ENCODE measurements at places on chromosomes 1 and 21.

- DNase-seq, result no peak
Measured at GRCh38 chr1:30417701-30418046, 305.7 kb downstream of the MATN1 start.

DNA sequence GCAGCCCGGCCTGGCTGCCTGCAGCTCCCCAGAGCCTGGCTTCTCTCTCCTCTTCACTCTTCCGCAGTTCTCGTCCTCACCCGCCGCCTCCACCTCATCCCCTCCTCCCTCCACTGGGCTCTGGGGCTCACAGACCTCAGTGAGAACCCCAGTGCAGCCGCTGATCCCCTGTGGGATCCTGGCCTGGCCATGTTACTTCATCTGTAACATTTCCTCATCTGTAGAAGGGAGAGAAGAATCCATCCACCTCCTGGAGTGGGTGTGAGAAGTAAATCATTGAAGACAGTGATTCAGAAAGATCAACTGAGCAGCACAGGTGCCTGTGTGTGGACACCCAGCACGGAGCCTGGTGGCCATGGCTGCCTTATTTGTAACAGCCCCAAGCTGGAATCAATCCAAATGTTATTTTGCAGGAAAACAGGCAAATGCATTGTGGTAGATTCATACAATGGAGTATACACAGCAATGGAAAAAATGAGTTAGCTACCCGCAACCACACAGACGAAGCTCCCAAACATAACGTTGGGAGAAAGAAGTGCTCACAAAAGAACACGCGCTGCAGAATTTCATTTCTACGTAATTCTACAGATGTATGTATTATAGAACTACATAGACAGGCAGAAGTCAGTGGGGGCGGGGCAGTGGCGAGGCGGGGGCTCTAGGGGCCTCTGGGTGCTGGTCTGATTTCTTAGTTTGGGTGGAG is 8.7 kb downstream of the LAPTM5 start:
- DNase-seq, result no peak

GRCh38 chr1:171366085-171366484 is 52.1 kb downstream of the FMO4 start:
- DNase-seq, result no peak

DNA sequence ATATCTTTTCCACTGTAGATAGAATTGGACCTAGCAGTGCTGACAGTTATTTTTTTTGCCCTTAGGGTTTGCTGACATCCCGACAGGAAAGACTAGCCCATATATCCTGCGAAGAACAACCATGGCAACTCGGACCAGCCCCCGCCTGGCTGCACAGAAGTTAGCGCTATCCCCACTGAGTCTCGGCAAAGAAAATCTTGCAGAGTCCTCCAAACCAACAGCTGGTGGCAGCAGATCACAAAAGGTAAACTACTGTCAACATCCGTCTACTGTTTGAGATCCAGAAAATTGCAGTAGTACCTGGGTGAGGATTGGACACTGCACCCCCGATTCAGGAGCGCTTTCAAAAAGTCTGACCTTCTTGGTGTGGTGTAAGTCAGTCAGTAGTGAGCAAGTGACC is 55.8 kb downstream of the CENPF start:
- DNase-seq, result no peak

DNA sequence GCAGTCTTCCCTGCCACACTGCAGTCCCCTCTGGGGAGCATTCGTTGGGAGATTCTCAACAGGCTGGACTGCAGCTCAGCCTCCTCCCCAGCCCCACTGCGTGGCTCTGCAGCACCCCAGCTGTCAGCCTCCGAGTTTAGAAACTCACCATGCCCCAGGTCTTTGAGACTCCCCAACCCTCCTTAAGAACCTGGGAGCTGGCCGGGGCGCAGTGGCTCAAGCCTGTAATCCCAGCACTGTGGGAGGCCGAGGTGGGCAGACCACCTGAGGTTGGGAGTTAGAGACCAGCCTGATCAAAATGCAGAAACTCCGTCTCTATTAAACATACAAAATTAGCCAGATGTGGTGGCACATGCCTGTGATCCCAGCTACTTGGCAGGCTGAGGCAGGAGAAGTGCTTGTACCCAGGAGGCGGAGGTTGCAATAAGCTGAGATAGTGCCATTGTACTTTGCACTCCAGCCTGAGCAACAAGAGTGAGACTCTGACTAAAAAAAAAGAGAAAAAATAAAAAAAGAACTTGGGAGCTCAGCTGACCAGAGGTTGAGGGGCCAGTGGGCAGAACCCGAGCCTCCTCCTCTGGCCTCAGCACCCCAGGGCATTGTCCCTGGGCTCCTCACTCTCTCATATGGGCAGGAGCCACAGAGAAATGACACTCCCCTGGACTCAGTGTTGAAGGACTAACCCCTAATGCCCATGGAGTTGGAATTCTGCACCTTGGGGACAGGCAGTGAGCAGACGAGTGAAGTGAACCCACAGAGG is 5.6 kb downstream of the OLIG2 start:
- DNase-seq, result no peak

DNA sequence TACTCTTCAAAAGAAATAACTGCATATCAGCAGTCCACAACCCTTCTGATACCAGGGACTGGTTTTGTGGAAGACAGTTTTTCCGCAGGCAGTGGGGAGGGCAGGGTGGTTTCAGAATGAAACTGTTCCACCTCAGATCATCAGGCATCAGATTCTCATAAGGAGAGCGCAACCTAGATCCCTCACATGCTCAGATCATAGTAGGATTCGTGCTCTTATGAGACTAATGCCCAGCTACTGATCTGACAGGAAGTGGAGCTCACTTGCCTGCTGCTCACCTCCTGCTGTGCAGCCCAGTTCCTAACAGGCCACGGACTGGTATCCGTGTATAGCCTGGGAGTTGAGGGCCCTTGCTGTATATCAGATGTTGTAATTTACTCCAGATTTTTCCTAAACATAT is 11.5 kb downstream of the RO60 start:
- no peak for DNase-seq

- no peak for DNase-seq
Measured at GRCh38 chr1:154502744-154503115, 518 bp upstream of the SHE start.

GRCh38 chr1:37041483-37041882 is 7.2 kb upstream of the GRIK3 start:
- DNase-seq, result no peak

DNA sequence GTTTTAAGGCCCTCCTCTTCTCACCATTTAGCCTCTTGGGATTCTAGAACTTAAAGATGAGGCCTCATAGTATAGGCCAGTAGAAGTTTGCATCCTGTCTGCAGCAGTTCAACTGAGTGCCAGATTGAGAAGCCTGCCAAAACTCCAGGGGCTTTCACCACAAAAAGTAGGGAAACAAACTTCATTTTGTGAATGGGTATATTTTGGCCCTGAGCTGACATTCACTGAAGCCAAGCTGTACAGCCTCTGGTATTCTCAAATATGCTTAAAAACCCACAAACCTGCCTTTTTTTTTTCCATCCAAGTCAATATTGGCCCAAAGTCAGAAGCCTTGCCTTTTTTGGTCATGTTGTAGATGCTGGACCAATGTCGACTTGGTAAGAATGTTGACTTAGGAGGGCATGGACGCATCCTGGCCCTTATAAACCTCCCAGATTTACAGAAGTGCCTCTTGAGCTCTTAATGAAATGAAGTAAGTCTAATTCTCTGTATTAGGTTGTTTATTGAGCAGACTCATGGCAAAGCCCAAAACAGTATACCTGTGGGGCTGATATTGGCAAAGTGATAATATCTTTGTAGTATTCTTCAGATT is 337.5 kb downstream of the CHRM3 start:
- DNase-seq, result no peak

GRCh38 chr1:185215911-185216310 is 58.9 kb downstream of the SWT1 start:
- no peak for DNase-seq

- DNase-seq, result no peak
Measured at GRCh38 chr1:119748040-119748439, 20.7 kb downstream of the HMGCS2 start.

DNA sequence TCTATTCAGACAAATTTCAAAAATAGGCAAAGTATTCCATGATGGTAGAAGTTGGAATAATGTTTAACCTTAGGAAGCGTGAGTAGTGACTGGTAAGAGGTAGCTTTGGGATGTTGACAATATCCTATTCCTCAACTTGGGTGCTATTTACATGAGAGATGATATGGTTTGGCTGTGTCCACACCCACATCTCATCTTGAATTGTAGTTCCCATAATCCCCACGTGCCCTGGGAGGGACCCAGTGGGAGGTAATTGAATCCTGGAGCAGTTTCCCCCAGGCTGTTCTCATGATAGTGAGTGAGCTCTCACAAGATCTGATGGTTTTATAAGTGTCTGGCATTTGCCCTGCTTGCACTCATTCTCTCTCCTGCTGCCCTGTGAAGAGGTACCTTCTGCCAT is 67.3 kb downstream of the PLPPR4 start:
- DNase-seq, result no peak

DNA sequence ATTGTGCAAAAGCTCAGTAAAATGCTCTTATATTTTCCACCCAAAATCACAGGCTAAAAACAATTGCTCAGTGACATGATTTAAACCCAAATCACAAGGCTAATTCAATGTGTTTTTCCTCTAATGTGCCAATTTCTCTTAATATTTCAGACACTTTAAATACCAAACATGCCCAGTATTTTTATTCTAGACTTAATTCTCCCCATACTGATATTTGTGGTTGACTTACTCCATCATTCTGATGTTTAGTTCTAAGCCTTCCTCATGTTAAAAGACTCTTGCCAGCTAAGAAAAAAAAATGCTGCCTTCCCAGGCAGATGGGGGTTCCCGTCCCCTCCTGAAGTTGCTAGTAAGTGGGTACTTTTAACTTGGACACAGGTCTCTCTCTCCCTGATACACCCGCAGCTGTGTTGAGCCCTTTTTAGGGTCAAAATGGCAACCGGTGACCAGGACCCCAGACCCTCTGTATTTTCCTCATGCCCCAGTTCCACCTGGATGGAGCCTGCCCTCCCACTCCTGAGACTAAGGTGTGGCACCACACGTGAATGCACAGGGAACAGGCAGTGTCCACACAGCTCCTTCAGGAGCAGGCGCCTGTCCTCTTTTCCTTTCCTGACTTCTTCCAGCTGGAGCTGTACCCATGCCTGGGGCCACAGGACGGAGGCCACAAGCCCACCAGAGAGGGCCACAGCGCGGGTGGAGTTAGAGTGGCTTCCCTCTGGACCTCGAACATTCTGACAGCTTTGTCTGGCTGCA is 118.9 kb downstream of the RIPK4 start:
- no peak for DNase-seq

DNA sequence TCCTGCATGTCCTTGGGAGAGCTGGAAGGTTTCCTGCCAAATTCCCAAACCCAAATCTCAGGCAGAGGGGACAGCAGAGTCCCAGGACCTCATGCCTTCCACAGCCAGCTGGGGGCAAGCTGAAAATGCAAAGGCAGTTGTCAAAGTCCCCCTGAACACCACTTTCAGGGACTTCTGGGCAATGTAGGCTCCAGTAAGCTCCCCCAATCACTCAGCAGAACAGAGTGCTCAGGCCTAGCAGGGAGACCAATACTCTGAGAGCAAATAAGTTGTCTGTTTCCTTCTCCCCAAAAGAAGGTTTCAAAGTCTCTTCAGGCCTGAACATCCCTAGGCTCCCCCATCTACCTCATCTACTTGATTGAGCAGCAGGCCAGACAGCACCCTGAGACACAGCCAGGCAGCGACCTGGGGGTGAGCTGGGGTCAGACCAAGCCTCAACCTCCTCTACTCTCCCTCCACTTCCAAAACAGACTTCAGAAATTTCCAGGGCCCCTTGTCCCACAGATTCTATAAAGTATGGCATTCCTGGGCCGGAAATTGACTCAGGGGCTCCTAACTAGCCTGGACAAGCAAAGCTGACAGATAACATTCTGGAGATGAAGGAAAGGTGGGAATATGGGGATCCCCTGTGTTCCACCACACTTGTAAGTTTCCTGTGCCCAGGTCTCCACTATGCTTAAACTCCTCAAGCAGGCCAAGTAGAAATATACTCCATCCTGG is 1.9 kb downstream of the SLC9A1 start:
- DNase-seq, result no peak

GRCh38 chr1:225572422-225572821 is 80.5 kb downstream of the ENAH start:
- no peak for DNase-seq

- no peak for DNase-seq
Measured at GRCh38 chr21:45047257-45047656, 27.1 kb upstream of the ADARB1 start.

DNA sequence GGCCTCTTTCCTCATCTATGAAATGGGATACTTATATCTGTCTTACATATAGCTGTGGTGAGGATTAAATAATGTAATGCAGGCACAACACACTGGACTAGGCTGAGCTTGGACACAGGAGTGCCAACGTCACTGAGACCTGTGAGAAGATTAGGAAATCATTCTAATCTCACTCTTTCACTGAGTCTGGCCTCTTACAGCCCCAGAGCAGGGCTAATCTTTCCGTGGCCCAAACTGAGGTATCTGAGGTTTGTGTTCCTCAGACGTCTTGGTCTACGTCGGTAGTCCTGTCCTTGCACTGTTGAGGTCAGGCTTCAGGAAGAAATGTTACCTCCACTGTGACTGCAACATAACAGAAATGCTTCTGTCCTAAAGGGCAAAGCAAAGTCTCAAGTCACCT is 22.6 kb upstream of the A3GALT2 start:
- no peak for DNase-seq

GRCh38 chr1:67811781-67812180 is 21.5 kb downstream of the GNG12 start:
- no peak for DNase-seq

DNA sequence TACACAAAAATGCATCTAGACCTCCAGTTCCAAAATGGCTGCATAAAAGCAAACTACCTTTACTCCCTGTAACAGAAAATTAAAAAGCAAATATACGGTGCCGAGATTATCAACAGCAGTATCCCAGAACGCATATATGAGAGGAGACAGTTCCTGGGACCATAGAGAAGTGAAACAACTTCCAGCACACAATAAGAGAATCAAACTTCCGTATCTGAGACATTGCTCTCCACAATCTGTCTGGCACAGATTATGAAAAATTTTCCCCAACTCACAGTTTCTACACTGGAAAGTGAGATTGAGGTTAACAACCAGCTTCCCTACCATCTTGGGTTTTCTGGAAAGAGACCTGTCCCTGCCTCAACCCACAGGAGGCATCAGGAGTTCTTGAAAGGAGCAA is 47.2 kb upstream of the ST6GALNAC3 start:
- no peak for DNase-seq

DNA sequence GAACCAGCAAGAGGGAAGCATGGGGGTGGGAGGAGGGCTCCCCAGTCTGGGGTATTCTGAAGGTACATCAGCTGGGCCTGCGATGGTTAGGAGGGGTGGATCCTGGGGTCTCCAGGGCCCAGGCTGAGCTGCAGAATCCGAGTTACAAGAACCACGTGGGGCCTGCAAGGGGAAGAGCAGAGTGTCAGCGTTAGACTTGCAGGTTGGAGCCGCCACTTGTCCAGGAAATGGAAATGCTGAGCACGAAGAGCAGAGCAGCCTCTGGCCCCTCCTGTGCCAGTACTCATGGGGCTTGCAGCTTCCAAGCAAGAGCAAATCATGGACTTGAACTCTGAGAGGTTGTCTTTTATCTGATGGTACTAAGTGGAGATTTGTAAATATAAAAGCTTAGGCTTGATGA is 47.5 kb upstream of the COL6A1 start:
- no peak for DNase-seq
